ENCODE measurements at places on chromosomes 5 and 9. TPM values are rescaled to one million over a fixed set of nuclear protein-coding genes. Genes with fewer than 3 reads are reported as not detected.
A peak's percentile ranks its signal among the peaks of the same experiment; 100 is the strongest.

DNA sequence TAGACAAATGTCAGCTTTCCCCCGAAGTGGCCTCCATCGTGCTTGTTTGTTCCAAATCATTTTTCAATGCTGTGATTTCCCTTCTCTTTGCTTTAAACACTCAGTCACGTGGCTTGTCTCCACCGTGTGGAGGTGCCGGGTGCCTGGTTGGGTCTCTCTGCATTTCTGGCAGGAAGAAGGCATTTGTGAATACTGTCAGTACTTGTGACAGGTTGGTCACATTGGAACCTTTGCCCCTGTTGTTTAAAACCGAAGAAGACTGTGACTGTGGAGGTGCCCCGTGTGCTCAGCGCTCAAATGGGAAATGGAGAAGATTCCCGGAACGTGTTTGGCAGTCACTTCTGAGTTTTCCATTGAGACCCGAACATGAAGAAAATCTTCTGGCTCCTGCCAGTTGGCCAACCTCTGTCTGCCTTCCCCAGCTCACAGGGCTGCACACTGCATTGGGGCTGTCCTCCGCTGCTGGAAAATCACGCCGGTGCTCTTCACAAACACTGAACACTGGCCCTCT lies 74.6 kb downstream of the LMNB1 start:
- DNase-seq: no peak

GRCh38 chr5:7763621-7764072 lies 87.3 kb downstream of the CFAP90 start:
- no peak for DNase-seq

SYNPO gene
- total RNA-seq: 0.92 TPM

GRCh38 chr9:25537808-25538207 lies 140.4 kb downstream of the TUSC1 start:
- no peak for DNase-seq

GRCh38 chr5:108642170-108642906 lies 105.4 kb upstream of the FER start:
- DNase-seq: peak; percentile 82

- peak; percentile 50 for DNase-seq
These were observed 9.1 kb upstream of the DNAJC25 start for GRCh38 chr9:111621895-111622480.

SH3RF2 gene
- total RNA-seq: 25.1 TPM

FOXD4L5 gene
- total RNA-seq: 0.59 TPM

GRCh38 chr5:167820101-167820990 lies 471.1 kb upstream of the WWC1 start:
- no peak for DNase-seq

GRCh38 chr5:16987776-16988175 lies 51.7 kb upstream of the MYO10 start:
- DNase-seq: no peak

GRCh38 chr5:65192331-65192730 lies 289.4 kb downstream of the ADAMTS6 start:
- DNase-seq: no peak

DNA sequence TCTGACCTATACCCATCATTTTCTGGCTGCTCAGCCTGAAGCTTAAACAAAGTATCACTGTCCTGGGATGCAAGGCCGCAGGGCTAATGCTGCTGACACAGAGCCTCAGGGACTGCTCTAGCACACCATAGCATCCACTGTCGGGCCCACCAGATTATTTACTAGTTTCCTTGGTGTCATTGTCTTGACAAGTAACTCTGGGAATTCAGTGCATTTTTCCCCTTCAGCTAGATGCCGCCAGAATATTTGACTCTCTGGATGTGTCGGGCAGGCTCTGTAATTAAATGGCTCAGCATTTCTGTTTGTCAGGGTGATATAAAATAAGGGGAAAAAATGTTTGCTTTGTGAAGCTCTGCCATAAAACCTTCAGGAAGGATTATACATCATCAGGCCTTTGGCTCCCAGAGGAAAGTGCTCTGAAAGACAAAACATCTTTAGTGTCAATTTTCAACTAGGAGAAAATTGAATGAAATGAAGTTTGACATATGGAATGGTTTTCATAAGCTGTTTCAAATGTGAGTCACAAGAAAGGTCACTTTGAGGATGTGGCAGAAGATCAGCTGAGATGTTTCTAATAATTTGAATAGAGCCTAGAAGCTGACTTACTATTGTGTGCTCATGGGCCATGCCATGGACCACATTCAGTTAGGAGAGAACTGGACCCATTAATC lies 350.1 kb downstream of the TMEM232 start:
- no peak for DNase-seq

- peak; percentile 32 for DNase-seq
These were observed 17.2 kb downstream of the TMEM252 start for GRCh38 chr9:68523367-68523936.

DNA sequence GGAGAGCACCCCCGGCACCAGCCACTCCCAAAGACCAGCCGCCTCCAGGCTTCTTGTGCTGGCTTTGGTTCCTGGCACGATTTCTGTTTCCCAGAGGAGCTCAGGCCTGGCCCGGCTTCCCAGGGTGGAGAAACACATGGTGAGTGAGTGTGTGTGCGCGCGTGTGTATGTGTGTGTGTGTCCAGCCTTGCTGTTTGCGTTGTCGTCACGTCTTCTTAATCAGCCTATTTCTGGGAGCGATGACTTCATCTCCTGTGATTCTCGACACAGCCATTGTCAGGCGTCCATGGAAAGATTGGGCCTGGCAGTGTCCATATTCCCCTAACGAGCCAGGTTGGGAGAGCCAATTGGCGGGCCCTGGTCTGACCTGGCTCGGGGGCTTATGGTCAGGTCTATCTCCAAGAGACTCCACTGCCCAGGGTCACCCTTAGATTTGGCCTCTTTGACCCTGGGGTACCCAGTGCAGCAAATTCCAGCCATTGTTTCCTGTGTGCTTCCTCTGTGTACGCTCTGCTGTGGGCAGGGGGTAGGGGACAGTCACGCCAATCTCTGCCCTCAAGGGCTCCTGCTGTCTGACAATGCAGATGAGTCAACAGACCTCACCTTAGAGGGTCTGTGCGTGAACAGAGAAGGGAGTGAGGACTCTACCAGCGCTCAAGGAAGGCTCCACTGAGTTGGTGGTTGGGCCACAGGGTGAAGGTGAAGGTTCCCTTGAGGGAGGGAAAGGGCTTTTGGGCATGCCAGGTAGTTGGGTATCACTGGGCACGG lies 73.8 kb downstream of the DAB2IP start:
- no peak for DNase-seq

- no peak for DNase-seq
These were observed 174.7 kb upstream of the PRDM9 start for GRCh38 chr5:23332650-23333251.

DNA sequence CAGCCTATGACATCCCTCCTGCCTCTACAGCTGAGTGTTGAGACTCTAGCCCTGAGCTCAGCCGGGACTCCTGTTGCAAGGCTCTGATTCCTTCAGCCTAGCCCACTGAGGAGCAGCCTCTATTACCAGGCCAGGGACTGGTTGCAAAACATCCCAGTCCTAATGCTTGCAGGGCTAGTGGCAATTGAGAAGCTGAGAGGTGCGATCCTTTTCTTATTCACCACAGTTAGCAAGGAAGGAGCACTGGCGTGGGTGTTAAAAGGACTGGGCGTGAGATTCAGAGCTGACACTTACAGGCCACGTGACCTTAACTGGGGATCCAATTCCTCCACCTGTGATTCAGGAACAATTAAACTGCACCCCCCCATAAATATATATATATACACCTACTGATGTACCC lies 58.8 kb downstream of the GARNL3 start:
- DNase-seq: no peak

GRCh38 chr5:176578391-176578808 lies 29.3 kb downstream of the CDHR2 start:
- DNase-seq: peak; percentile 28
